ENCODE measurements at places on chromosomes 13 and 19. TPM values are rescaled to one million over a fixed set of nuclear protein-coding genes. Genes with fewer than 3 reads are reported as not detected.

GRCh38 chr19:43984687-43985000 lies 656 bp downstream of the ZNF155 start:
- DNase-seq, result no peak
- peaks cover 6% of the 10 kb centered on the region for H3K4me1 ChIP-seq
- peak overlapping the region; percentile 94 for H3K27ac ChIP-seq
- H3K4me3 ChIP-seq, result peak overlapping the region; percentile 89
- peaks cover 13% of the 10 kb centered on the region for H3K36me3 ChIP-seq
- H3K27me3 ChIP-seq, result no peaks in the 10 kb centered on the region

DNA sequence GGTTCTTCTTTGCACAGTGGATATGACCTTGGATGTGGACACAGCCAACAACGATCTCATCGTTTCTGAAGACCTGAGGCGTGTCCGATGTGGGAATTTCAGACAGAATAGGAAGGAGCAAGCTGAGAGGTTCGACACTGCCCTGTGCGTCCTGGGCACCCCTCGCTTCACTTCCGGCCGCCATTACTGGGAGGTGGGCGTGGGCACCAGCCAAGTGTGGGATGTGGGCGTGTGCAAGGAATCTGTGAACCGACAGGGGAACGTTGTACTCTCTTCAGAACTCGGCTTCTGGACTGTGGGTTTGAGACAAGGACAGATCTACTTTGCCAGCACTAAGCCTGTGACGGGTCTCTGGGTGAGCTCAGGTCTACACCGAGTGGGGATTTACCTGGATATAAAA lies 9.4 kb downstream of the RFPL4AL1 start:
- no peak overlapping the region for H3K27ac ChIP-seq
- no peaks in the 10 kb centered on the region for H3K27me3 ChIP-seq
- no peak for DNase-seq
- H3K4me3 ChIP-seq, result no peak overlapping the region
- no peaks in the 10 kb centered on the region for H3K4me1 ChIP-seq

DNA sequence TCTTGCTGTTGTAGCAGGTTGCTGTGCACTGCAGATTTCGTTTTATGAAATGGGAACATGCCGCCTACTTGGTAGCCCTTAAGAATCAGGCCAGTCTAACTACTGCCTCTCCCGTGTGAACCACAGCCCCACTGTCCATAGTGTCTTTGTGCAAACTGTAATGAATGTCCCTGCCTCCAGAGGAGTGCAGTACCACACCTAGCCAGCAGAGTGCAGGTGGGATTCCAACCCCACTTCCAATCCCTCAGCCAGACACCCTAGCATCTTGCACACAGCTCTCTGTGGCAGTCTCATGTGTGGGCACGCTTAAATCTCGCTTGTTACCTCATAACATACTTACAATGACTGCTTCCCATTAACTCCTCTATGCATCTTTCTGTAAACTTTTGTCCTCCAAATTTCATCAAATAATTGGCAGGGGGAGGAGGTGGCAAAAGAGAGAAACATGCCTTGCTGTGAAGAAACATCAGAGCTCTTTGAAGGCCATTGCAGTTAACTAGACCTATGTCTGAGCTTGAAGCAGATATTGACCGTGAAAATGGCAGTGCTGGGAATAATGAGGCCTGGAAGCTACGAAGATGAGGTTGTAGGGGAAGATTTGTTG lies 47.2 kb downstream of the ZAR1L start:
- H3K27me3 ChIP-seq, result no peaks in the 10 kb centered on the region
- no peak overlapping the region for H3K4me3 ChIP-seq
- no peak overlapping the region for H3K27ac ChIP-seq
- no peaks in the 10 kb centered on the region for H3K4me1 ChIP-seq
- no peaks in the 10 kb centered on the region for H3K36me3 ChIP-seq

GRCh38 chr13:27053902-27054595 lies 117.6 kb downstream of the USP12 start:
- no peaks in the 10 kb centered on the region for H3K27me3 ChIP-seq
- no peak for DNase-seq

DNA sequence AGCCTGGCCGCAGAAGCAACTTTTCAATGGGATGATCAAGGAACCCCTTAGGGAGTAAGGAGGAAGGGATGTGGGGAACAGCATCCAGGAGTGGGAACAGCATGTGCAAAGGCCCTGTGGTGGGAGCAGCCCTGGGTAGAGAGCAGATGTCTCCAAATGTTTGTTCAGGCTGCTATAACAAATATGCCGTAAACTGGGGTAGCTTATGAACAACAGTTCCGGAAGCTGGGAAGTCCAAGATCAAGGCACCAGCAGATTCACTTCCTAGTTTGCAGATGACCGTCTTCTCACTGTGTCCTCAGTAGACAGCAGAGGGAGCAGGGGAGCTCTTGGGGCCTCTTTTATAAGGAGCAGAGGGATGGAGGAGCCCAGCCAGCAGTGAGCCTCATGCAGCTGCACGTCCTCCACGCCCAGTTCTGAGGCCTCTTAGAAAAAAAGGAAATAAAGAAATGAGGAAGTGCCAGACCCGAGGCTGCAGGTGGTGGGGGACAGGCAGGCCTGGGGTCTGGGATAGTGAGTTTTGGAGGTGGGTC lies 4.2 kb upstream of the LRRC25 start:
- H3K27ac ChIP-seq, result peak overlapping the region; percentile 73
- H3K4me1 ChIP-seq, result peaks cover 26% of the 10 kb centered on the region
- no peak overlapping the region for H3K4me3 ChIP-seq
- no peaks in the 10 kb centered on the region for H3K36me3 ChIP-seq

The LILRA1 gene
- not detected for total RNA-seq

The TLE6 gene
- total RNA-seq, result 2.0 TPM

The SIGLEC8 gene
- not detected for total RNA-seq

The PLPP2 gene
- not detected for total RNA-seq

Measured in activated CD8-positive, alpha-beta T cell treated with anti-CD3 and anti-CD28 coated beads, Interleukin-2, amount 10 ng/mL, durations not matched to agents 7 days and 5 days (primary cell).